Activated CD4-positive, alpha-beta T cell treated with anti-CD3 and anti-CD28 coated beads for 4 hours (primary cell): ENCODE measurements at places on chromosomes 2 and 18.

DNA sequence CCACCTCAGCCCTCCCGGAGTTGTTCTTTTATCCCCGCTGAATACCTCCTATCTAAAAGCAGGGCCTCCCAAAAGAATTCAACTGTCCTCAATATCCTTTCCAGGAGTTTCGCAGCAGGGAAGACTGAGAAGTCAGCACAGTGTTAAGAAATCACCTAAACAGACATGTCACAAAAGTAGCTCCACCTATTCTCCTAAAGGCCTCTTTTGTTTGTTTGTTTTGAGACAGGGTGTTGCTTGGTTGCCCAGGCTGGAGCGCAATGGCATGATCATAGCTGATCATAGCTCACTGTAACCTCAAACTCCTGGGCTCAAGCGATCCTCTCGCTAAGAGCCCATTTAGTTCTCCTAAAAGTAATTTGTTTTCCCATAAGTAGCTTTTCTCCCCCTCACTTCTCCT is 53.8 kb downstream of the TEX44 start:
- DNase-seq: no peak

GRCh38 chr2:120343100-120343432 is 2.9 kb upstream of the INHBB start:
- DNase-seq: no peak

- DNase-seq: no peak
Measured at GRCh38 chr2:197704434-197705120, 592 bp upstream of the MARS2 start.

- DNase-seq: no peak
Measured at GRCh38 chr2:175463589-175464310, 282.2 kb upstream of the ATP5MC3 start.

DNA sequence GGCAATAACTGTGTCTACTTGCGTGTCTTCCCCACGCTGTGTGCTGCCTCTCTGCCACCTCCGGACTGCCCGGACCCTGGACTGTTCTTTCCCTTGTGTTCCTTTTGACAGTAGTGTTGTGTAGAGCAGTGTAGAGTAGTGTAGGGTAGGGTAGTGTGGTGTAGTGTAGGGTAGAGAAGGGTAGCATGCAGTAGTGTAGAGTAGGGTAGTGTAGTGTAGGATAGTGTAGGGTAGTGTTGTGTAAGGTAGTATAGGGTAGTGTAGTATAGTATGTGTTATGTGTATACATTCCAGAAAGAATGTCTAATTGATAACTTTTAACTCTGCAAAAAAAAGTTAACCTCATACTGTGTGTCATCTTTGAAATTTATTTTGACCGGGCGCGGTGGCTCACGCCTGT is 49.7 kb upstream of the ZNF236 start:
- no peak for DNase-seq

DNA sequence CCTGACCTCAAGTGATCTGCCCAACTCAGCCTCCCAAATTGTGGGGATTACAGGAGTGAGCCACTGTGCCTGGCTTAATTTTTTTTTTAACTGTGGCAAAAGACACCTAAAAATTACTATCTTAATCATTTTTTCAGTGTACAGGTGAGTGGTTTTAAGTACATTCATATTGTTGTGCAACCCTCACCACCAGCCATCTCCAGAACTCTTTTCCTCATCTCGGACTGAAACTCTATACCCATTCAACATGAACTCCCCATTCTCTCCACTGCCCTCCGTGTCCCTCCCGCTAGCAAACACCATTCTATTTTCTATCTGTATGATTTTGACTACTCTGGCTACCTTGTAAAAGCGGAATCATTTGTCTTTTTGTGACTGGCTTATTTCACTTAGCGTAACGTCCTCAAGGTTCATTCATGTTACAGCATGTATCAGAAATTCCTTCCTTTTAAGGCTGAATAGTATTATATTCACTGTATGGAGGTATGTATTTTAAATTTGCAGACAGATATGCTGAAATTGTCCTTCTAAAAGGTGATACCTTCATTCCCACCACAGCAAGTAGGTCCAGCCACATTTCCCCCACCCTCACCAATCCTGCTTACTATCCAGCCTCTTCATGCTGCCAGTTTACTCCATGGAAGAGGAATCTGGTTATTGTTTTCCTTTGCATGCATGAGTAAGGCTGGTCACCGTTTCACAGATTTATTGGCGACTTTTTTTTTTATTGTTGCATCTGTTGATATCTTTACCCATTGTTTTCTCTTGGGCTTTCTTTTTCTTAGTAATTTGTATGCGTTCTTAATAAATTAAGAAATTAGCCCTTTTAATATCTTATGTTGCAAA is 40.6 kb upstream of the ANXA4 start:
- DNase-seq: no peak

GRCh38 chr2:110746586-110747521 is 14.5 kb downstream of the ACOXL start:
- no peak for DNase-seq

- no peak for DNase-seq
Measured at GRCh38 chr2:235061656-235062055, 109.8 kb downstream of the SH3BP4 start.

DNA sequence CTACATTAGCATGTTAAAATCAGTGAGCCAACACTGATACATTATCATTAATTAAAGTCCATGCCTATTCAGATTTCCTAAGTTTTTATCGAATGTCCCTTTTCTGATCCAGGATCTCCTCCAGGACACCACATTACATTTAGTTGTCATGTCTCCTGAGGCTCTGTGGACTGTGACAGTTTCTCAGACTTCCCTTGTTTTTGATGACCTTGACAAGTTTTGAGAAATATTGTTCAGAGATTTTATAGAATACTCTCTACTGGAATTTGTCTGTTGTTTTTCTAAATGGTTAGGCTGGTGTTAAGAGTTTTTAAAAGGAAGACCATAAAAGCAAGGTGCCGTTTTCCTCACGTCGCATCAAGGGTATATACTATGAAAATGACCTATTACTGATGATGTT is 16.3 kb upstream of the MAPRE3 start:
- no peak for DNase-seq

- DNase-seq: no peak
Measured at GRCh38 chr2:8257502-8257901, 424.4 kb upstream of the ID2 start.

DNA sequence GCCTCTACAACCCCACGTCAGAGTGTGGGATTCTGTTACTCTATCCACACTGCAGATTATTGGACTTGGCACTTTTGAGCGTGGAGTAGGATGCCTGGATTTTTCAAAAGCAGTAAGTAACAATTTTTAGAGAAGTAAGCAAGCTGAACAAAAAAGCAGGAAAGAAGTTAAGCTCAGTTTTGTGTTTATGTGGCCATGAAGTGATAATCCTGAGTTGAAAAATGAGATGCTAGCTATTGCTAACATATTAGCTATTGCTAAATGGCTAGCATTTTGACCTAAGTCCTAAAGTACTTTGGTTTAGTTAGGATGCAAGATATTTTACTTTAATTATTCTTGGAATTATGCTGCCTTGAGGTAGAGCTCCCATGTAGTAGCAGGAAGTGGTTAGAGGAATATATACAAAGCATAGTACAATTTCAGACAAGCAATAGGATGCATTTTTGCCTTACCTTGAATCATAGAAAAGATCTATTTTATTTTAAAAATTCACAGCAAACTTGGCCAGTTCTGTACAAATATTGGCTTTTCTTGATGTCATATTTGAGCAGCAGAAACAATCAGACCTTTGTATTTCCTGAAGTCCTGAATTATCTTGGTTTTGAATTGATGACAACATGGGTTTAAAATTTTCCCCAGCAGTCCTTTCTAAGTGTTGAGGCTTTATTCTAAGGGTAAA is 74.6 kb downstream of the COX7A2L start:
- no peak for DNase-seq
